ENCODE measurements at places on chromosomes 4 and X.

DNA sequence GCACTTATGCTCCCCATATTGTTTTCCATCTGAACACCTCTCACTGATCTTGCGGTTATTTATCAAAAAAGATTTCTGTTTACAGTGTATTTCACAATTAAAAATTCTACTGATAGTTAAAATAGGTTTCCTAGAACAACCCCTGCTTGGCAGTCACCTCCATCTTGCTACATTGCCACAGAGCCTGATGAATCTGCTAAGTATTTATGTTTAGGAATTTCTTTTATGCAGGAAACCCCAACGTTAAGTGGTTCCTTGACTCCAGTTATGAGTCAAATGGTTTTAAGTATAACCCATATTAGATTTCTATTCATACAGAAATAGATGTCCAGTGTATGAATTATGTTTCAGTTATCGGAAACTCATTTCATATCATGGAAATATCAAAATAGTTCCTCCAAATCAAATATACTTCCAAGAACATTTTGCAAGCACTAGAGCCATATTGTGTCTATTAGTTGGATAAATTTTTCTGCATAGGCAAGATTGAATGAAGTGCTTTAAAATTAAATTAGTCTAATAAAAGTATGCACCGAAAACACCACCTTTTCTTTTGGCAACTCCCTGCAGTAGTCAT lies 20.6 kb downstream of the GALNT7 start:
- H3K4me1 ChIP-seq, result no peaks in the 10 kb centered on the region
- no peak for DNase-seq
- no peaks in the 10 kb centered on the region for H3K36me3 ChIP-seq
- no peak overlapping the region for H3K4me3 ChIP-seq
- H3K27me3 ChIP-seq, result no peaks in the 10 kb centered on the region

DNA sequence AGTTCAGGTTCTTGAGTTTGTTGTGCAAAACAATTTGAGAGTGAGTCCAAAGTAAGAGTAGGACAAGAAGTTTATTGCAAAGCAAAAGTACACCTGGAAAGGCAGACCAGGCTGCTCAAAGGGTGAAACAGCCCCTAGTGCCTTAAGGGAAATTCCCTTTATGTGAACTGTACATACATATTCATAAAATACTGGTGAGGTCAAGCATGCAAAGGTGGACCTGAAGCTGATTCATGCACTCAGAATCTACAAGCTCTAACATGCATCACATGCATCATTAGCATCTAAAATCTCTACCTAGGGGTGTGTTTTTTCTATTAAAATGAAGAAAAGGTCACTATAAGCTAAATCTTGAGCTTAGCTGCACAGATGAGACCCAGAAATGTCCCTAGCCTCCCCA lies 266.9 kb downstream of the SPATA18 start:
- H3K27ac ChIP-seq, result no peak overlapping the region
- no peak for DNase-seq
- H3K4me1 ChIP-seq, result no peaks in the 10 kb centered on the region
- H3K36me3 ChIP-seq, result no peaks in the 10 kb centered on the region

DNA sequence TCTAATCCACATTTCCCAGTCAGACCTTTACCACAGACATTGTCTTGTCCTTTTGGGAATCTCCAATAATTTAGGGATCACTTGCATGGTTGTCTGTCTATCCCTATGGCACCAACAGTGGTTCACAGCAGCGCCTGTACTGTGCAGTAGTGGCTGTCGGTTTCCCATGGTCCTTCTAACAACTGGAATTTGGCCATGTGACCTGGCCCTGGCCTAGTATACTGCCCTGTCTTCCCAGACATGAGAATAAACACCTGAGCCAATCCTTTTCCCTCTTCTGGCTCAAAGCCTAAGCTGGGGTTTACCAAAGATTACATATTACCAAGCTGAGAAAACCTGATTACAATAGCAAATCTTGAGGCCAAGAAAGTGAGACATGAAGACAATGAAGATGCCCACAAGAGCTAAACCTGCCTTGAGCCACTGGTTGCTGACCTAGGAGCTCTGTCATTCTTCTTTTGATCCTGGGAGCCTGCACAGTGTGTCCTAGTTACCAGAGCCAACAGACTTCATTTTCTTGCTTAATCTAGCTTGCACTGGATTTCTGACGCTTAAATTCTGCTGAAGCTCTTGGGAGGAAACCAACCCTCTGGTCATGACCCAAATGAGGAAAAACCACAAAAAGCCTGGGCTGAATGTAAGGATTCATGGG lies 92.1 kb downstream of the SCD5 start:
- no peaks in the 10 kb centered on the region for H3K36me3 ChIP-seq
- no peak for DNase-seq
- no peak overlapping the region for H3K4me3 ChIP-seq

GRCh38 chr4:95728145-95728544 lies 111.7 kb upstream of the PDHA2 start:
- H3K27ac ChIP-seq, result no peak overlapping the region
- H3K4me3 ChIP-seq, result no peak overlapping the region
- H3K4me1 ChIP-seq, result no peaks in the 10 kb centered on the region
- H3K27me3 ChIP-seq, result no peaks in the 10 kb centered on the region
- DNase-seq, result no peak
- no peaks in the 10 kb centered on the region for H3K36me3 ChIP-seq

DNA sequence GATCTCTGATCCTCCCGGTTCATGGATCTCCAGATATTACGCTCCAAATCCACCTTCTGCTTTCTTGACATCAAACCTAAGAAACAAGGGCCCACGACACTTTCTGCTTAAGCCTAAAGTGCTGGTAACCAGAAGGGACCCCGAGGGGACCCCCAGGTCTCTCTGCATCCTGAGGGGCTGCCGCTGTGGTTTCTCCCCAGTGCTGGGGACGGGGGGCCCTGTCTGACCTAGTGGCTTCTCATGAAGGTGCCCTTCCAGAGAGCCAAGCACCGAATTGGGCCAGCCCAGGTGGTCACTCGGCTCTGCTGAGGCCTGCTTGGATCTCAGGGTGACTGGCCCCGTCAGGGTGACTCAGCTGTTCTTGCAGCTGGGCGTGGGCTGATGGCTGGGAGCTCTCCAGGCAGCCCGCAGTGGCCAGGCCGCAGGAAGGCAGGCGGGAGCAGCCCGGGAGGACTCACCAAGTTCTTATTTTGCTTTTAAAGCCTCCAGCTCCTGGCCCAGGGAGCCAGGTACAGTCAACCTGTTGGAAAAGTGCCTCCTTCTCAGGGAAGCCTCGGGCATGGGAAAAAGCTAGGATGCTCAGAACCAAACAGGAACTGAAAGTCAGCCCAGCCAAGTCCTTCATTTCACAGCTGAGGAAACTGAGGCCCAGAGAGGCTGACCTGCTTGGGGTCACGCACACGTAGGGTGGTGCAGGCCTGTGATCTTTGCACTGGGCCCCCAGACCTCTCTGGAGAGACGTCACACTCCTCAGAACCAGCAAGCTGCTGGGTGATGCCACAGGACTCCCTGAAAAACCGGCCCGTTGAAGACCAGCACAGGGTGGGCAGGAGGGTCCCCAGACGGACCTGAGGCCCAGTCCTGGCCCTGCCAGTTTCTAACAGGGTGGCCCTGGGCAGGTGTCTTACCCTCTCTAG lies 16.7 kb downstream of the BLOC1S4 start:
- DNase-seq, result peak; percentile 56
- H3K27ac ChIP-seq, result peak overlapping the region; percentile 63
- H3K36me3 ChIP-seq, result no peaks in the 10 kb centered on the region
- no peaks in the 10 kb centered on the region for H3K27me3 ChIP-seq

GRCh38 chr4:169115897-169116254 lies 105.8 kb upstream of the CBR4 start:
- H3K4me3 ChIP-seq, result no peak overlapping the region
- H3K27me3 ChIP-seq, result no peaks in the 10 kb centered on the region
- DNase-seq, result peak; percentile 73
- peaks cover 12% of the 10 kb centered on the region for H3K36me3 ChIP-seq

- no peaks in the 10 kb centered on the region for H3K27me3 ChIP-seq
- no peak overlapping the region for H3K27ac ChIP-seq
- H3K36me3 ChIP-seq, result no peaks in the 10 kb centered on the region
Measured at GRCh38 chrX:68343551-68343950, 89.7 kb downstream of the OPHN1 start.

GRCh38 chr4:183967266-183967665 lies 62.2 kb downstream of the STOX2 start:
- no peaks in the 10 kb centered on the region for H3K36me3 ChIP-seq
- H3K4me3 ChIP-seq, result no peak overlapping the region
- H3K27ac ChIP-seq, result no peak overlapping the region
- H3K4me1 ChIP-seq, result no peaks in the 10 kb centered on the region
- no peak for DNase-seq

- H3K4me3 ChIP-seq, result no peak overlapping the region
- H3K27ac ChIP-seq, result no peak overlapping the region
- DNase-seq, result no peak
- H3K27me3 ChIP-seq, result no peaks in the 10 kb centered on the region
- H3K4me1 ChIP-seq, result no peaks in the 10 kb centered on the region
- no peaks in the 10 kb centered on the region for H3K36me3 ChIP-seq
Measured at GRCh38 chr4:151824656-151825055, 63.8 kb upstream of the GATB start.

DNA sequence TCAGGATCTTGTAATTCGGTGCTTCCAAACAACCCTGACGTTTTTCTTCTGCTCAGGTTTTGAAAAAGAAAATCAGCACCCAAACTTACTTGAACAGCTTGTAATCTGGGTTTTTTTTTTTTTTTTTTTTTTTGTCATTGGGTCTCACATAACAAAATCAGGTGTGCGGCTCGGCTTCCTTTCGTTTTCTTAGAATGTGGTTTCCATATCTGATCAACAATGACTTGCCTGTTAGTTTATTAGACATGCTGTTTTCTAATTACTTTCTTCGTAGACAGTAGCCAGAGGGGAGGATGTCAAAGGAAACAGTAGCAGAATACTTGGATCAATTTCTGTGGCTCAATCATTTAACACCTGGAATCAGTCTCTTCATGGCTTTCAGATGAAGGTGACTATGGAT lies 890 bp upstream of the FREM3 start:
- no peak overlapping the region for H3K4me3 ChIP-seq
- no peaks in the 10 kb centered on the region for H3K36me3 ChIP-seq
- H3K4me1 ChIP-seq, result peaks cover 4% of the 10 kb centered on the region
- no peak overlapping the region for H3K27ac ChIP-seq
- peaks cover 5% of the 10 kb centered on the region for H3K27me3 ChIP-seq
- DNase-seq, result no peak

DNA sequence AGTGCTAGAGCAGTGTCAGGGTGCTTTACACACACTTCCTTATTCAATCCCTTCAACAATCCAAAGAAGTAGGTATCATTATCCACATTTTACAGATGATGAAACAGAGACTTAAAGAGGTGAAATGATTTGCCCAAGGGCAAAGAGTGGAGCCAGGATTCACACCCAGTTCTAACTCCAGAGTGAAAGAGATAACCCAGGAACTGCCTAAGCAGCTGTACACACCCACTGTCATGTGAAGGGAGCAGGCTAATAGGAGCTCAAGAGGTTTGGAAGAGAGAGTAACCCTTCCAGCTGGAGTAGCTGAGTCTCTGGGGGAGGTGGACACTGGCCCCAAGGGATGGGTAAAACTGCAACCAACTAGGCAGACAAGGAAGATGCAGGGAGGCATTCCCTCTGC lies 92.5 kb downstream of the FBXL5 start:
- peaks cover 61% of the 10 kb centered on the region for H3K36me3 ChIP-seq
- no peak overlapping the region for H3K27ac ChIP-seq
- H3K4me3 ChIP-seq, result no peak overlapping the region
- DNase-seq, result no peak
- no peaks in the 10 kb centered on the region for H3K27me3 ChIP-seq
- no peaks in the 10 kb centered on the region for H3K4me1 ChIP-seq

DNA sequence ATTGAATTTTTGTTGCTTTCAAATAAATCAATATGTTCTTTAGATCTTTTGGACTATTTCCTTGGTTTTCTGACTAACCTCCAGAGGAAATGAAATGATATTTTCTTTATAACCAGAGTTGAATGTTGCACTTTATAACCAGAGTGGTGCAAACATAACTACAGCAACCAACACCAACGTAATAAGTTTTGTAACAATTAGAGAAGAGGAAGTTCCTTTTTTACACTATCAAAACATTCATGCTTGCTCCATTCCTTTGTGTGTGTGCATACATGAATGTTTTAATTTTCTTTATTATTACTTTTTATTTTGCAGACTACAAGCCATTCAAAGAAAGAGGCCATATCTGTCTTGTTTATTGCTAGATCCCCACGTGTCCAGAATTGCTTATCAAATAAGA lies 193.0 kb upstream of the PPP3CA start:
- H3K36me3 ChIP-seq, result no peaks in the 10 kb centered on the region
- H3K27me3 ChIP-seq, result no peaks in the 10 kb centered on the region
- no peak overlapping the region for H3K27ac ChIP-seq
- DNase-seq, result no peak

GRCh38 chr4:2366252-2367192 lies 51.9 kb downstream of the ZFYVE28 start:
- no peak overlapping the region for H3K27ac ChIP-seq
- H3K4me3 ChIP-seq, result no peak overlapping the region
- DNase-seq, result no peak

DNA sequence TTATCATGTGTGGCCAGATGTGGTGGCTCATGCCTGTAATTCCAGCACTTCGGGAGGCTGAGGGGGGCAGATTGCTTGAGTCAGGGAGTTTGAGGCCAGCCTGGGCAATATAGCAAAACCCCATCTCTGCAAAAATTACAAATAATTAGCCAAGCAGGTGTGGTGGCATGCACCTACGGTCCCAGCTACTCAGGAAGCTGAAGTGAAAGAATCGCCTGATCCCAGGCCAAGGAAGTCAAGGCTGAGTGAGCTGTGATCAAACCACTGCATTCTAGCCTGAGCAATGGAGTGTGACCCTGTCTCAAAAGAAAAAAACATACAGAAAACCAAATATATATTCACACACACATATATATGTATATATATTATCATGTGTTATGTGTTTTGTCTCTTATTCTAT lies 15.0 kb downstream of the APELA start:
- no peak overlapping the region for H3K4me3 ChIP-seq
- DNase-seq, result no peak
- no peak overlapping the region for H3K27ac ChIP-seq
- H3K27me3 ChIP-seq, result no peaks in the 10 kb centered on the region

- H3K27ac ChIP-seq, result no peak overlapping the region
- no peaks in the 10 kb centered on the region for H3K27me3 ChIP-seq
- peaks cover 3% of the 10 kb centered on the region for H3K4me1 ChIP-seq
- DNase-seq, result no peak
- no peaks in the 10 kb centered on the region for H3K36me3 ChIP-seq
- no peak overlapping the region for H3K4me3 ChIP-seq
Measured at GRCh38 chr4:149135062-149135461, 680.6 kb downstream of the IQCM start.

All from ascending aorta (tissue), 2 donors.